ENCODE measurements at places on chromosomes 6 and 20.
A peak's percentile ranks its signal among the peaks of the same experiment; 100 is the strongest.

GRCh38 chr20:38055848-38056247, 22.3 kb downstream of the RPRD1B start:
- no peak for DNase-seq

- DNase-seq: no peak
These were observed 14.6 kb downstream of the GMDS start for GRCh38 chr6:2230659-2231277.

DNA sequence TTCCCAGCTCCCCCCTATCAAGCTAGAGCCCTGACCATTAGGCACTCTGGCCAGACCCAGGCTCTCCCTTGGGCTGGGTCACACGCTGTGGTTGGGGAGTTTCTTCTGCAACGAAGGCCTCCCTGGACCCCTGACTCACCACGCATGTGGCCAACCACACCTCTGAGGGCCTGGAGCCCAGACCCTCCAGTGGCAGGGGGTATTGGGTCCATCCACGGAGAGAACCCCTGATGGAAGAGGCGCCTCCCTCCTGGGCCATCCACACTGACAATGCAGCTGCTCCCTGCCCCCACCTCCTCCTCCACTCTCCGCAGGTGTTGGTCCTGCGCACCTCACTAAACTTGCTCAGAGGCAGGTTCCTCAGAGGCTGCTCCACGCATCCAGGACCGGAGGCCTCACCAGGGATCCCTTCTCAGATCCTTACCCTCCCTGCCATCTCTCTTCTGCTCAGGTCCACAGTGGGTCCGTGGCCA, 125.4 kb downstream of the RNASET2 start:
- no peak for DNase-seq

- DNase-seq: no peak
These were observed 622.6 kb upstream of the PTCHD4 start for GRCh38 chr6:48733581-48733980.

DNA sequence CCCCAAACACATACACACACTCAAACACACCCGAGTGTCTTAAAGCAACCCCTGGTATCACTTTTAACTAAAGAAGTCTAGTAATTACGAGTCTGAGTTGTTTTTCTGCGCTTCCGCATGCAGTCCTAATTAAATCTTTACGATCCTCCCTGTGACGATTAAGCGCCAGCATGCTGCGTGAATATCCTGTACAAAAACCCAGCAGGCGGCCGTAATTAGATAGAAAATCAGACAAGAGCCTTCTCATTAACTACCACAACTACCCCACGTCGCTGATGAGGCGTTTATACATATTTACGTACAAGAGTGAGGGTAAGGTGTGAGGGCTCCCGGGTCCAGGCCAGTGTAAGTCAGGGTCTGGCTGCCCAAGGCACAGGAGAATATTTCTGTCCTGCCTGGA, 8.1 kb downstream of the TFAP2B start:
- no peak for DNase-seq

DNA sequence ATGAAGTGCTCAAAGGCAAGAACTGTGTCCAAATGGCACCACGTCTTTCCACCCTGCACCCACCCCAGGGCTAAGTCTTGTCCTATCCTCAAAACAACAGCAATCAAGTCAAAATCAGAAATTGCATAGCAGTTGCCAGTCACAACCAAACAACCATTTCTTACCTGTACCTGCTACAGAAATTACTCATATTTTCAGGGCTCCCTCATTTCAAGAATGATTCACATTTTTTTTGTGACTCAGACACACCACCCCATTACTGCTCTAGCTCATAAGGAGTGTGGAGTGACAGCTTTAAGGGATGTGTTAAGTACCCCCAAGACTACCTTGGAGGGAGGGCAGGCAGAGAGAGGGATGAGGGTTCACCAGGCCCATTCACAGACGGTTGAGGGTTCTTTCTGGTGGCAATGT, 111.7 kb downstream of the TRERF1 start:
- DNase-seq: no peak

DNA sequence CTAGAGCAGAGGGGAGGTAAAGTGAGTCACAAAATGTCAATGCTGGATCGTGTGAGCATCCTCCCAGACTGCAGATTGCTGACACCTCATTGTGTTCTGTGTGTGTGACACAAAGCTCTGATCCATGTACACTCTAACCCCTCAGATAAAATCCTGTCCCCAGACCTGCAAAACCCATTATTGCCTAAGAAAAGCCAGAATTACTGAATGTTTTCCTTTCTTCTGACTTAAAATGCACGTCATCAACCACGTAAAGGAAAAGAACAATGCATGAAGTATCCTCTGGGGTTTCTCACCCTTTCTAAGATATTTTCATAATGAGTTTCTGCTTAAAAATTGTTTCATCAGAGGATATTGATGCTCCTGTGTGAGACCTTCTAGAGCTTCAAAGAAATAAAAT, 218.0 kb upstream of the PREP start:
- DNase-seq: peak; percentile 8

DNA sequence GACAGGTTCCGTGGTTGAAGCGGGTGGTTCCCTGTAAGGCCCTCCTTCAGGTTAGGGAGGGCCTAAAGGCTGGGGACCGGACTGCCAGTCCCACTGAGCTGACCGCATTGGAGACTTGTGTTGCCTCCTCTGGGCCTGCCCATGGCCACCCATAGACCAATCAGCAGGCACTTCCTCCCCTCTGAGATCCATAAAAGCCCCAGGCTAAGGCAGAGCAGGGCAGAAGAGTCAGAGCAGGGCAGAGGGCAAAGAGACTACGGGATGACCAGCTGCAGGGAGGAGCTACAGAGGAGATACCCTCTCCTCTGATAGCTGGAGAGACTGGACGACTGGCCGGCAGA, 537.4 kb downstream of the TENT5A start:
- no peak for DNase-seq

DNA sequence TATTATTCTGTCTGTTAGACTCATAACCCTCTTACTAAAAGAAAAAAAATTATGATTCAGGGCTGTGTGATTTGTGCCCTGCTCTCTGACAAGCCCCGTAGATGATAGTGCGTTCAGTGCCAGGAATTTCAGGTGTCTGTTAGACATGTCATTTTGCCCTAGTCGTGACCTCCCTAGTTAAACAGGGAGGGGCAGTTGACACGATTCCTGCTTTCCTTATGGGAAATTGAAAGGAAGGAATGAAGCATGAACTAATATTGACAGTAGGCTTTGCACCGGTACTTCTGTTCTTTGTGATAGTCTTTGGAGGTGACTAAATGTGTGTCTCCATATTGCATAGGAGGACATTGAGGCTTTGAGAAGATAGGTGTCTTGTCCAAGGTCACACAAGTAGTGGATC, 26.3 kb downstream of the RPRD1B start:
- DNase-seq: no peak

- no peak for DNase-seq
These were observed 387.1 kb upstream of the AGPAT4 start for GRCh38 chr6:161660666-161661571.

GRCh38 chr20:10132387-10132786, 86.2 kb upstream of the SNAP25 start:
- DNase-seq: no peak

DNA sequence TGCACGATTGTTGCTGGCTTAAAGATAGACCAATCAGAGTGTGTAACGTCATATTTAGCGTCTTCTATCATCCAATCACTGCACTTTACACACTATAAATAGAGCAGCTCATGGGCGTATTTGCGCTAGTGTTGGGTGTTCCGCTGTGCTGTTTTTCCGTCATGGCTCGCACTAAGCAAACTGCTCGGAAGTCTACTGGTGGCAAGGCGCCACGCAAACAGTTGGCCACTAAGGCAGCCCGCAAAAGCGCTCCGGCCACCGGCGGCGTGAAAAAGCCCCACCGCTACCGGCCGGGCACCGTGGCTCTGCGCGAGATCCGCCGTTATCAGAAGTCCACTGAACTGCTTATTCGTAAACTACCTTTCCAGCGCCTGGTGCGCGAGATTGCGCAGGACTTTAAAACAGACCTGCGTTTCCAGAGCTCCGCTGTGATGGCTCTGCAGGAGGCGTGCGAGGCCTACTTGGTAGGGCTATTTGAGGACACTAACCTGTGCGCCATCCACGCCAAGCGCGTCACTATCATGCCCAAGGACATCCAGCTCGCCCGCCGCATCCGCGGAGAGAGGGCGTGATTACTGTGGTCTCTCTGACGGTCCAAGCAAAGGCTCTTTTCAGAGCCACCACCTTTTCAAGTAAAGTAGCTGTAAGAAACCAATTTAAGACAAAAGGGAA, 57.9 kb downstream of the TRIM38 start:
- peak; percentile 91 for DNase-seq

DNA sequence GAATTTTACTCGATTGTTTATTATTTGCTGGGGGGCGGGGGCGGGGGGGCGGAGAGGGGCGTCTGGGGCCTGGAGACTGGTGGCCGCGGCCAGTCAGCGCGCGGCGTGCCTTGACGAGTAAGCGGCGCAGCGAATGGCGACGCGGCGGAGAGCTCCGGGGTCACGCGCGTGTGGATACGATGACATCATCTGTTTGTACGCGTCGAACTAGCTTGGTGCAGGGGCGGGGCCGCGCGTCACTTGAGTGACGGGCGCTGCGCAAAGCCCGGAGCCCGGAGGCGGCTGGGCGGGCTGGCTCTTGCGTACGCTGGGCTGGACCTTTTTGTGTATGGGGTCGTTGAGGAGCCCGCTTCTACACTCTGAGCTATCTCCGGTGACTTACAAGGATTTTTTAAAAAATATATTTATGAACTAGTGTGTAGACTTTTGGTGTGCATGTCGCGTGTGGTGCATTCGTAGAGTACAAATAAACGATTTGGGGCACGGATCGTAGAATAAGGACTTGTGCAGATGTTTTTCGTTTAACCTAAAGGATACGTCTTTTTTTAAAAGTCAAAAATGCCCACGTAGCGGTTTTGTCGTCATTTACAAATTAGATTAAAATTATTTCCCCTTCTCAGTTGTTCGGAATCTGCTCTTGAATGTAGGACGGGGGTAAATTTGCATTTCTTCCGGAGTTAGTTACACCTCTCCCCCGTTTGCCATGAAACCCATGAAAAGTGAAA, 2.2 kb upstream of the FOXO3 start:
- DNase-seq: peak; percentile 99
